ENCODE measurements at places on chromosomes 16 and 17.

DNA sequence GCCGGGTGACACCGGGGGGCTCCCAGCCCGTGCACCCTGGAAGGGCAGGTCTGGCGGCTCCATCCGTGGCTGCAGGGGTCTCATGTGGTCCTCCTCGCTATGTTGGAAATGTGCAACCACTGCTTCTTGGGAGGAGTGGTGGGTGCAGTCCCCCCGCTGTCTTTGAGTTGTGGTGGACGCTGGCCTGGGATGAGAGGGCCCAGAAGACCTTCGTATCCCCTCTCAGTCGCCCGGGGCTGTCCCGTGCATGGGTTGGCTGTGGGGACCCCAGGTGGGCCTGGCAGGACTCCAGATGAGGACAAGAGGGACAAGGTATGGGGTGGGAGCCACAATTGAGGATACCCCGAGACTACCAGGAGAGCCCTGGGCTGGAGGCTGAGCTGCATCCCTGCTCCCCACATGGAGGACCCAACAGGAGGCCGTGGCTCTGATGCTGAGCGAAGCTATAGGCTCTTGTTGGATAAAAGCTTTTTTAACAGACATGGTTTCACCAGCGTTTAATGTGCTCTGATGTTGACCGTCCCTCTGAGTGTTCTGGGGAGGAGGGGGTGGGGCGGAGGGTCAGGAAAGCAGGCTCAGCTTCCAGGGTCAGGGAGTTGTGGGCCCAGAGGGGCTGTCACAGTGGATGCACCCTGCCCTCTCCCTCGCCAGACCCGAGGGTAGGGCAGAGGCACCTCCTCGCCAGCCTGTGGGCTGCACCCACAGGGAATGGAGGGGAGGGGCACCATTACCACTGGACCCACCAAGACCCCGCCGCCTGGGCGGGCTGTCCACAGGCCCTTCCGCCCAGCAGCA is 5.4 kb downstream of the SPATA2L start:
- H3K4me3 ChIP-seq: peak overlapping the region; percentile 71
- peaks cover 5% of the 10 kb centered on the region for H3K27me3 ChIP-seq
- peak overlapping the region; percentile 72 for H3K27ac ChIP-seq

GRCh38 chr16:59783191-59783590 is 1049.1 kb upstream of the GOT2 start:
- H3K4me3 ChIP-seq: no peak overlapping the region
- no peaks in the 10 kb centered on the region for H3K27me3 ChIP-seq

- no peak overlapping the region for H3K4me3 ChIP-seq
- DNase-seq: no peak
- H3K4me1 ChIP-seq: no peaks in the 10 kb centered on the region
- H3K36me3 ChIP-seq: no peaks in the 10 kb centered on the region
- peaks cover 9% of the 10 kb centered on the region for H3K27me3 ChIP-seq
Observed at GRCh38 chr17:78563189-78564145, 13.7 kb downstream of the DNAH17 start.

DNA sequence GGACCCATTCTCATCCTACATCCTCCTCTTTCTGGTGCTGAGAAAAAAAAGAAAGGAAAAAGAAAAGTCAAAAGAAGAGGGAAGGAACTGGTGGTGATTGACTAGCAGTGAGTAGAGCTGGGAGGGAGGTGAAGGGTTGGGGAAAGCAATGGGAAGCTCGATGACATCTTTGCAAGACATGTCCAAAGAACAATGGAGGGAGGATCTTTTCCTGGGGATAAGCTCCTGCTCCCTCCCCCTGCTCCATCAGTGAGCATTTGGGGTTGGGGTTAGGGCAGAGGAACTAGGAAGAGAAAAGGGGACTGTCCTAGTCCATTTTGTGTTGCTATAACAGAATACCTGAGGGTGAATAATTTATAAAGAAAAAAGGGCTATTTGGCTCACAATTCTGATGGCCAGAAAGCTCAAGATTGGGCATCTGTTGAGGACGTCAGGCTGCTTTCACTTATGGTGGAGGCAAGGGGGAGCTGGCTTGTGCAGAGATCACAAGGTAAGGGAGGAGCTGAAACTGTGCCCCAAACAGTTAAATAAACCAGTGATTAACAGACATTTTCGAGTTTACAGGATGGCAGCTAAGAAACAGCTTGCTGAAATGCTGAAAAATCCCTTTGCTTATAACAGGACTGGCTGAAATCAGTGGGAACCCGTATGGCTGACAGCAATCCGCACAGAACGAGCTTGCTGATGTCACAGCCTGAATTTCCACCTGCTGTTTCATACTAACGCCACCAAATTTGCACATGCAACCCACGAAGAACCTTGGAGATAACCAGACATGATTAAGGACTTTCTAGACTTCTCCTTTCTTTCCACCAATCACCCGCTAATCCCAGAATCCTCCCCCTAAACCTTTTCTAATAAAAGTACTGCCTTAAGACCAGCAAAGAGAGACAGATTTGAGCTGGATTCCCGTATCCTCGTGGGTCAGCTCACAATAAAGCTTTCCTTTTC is 1.6 kb upstream of the ODF4 start:
- H3K27me3 ChIP-seq: peaks cover 6% of the 10 kb centered on the region
- peaks cover 8% of the 10 kb centered on the region for H3K4me1 ChIP-seq
- H3K27ac ChIP-seq: no peak overlapping the region
- H3K4me3 ChIP-seq: no peak overlapping the region
- DNase-seq: no peak

- peak overlapping the region; percentile 64 for H3K4me3 ChIP-seq
- peak; percentile 43 for DNase-seq
- H3K27ac ChIP-seq: no peak overlapping the region
- peaks cover 32% of the 10 kb centered on the region for H3K4me1 ChIP-seq
Observed at GRCh38 chr17:81396722-81397313, 1.6 kb downstream of the BAHCC1 start.

GRCh38 chr16:30694926-30695693 is 3.9 kb upstream of the SRCAP start:
- no peak overlapping the region for H3K4me3 ChIP-seq
- H3K27ac ChIP-seq: peak overlapping the region; percentile 30
- H3K36me3 ChIP-seq: no peaks in the 10 kb centered on the region
- H3K4me1 ChIP-seq: peaks cover 31% of the 10 kb centered on the region
- H3K27me3 ChIP-seq: peaks cover 18% of the 10 kb centered on the region

- peaks cover 6% of the 10 kb centered on the region for H3K4me1 ChIP-seq
- H3K27ac ChIP-seq: no peak overlapping the region
- H3K4me3 ChIP-seq: no peak overlapping the region
- H3K27me3 ChIP-seq: no peaks in the 10 kb centered on the region
- DNase-seq: no peak
Observed at GRCh38 chr16:12283596-12283995, 307.1 kb downstream of the SNX29 start.

GRCh38 chr16:27684047-27684446 is 134.1 kb downstream of the KATNIP start:
- H3K4me1 ChIP-seq: no peaks in the 10 kb centered on the region
- H3K27ac ChIP-seq: no peak overlapping the region
- peaks cover 35% of the 10 kb centered on the region for H3K36me3 ChIP-seq
- H3K27me3 ChIP-seq: no peaks in the 10 kb centered on the region
- DNase-seq: no peak

DNA sequence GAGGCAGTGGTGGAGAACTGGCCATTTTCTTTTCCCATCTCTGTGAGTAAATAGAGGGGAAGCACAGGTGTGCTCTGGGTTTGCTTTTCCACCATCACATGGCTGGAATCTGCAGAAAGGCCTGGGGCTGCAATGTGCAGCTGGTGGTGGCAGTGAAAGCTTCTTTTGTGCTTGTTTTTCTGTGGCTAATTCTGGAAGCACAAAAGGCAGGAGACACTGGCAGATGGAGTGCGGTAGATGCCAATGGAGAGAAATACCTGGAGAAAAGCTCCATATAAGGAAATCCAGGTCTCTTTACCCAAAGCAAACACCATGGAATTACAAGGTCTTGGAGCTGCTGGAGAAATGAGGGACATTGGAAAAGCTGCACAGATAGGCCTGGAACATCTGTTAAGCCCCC is 146.9 kb downstream of the HAPSTR1 start:
- no peak overlapping the region for H3K27ac ChIP-seq
- no peaks in the 10 kb centered on the region for H3K36me3 ChIP-seq
- no peak overlapping the region for H3K4me3 ChIP-seq
- peaks cover 2% of the 10 kb centered on the region for H3K27me3 ChIP-seq

DNA sequence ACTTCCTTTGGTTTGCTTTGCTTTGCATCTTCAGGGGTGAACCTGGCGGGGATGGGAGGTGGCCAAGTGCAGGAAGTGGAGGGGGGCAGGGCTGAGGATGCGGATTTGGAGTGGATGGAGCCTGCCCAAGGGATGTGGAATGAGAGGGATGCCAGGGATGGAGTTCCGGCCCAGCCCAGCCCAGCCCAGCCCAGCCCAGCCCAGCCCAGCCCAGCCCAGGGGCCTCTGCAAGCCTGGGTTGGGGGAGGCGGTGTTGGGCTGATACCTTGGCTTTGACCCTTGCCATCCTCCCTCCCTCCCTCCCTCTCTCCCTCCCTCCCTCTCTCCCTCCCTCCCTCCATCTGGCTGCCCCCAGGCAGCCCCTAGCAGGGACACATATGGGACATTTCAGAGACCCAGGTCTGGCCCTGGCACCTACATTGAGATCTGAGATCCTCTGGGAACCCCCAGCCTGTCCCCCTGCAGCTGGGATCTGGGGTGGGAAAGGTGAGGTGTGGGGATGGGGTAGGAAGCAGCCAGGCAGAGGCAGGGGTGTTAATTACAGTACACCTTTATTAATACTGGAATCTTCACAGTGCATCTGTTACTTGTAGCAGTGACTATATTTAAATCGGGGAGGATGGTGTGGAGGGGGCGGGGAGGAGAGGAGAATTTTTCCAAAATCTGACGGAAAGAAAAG is 14.5 kb downstream of the IL34 start:
- peaks cover 1% of the 10 kb centered on the region for H3K27me3 ChIP-seq
- H3K27ac ChIP-seq: no peak overlapping the region
- no peaks in the 10 kb centered on the region for H3K36me3 ChIP-seq
- no peak for DNase-seq
- no peaks in the 10 kb centered on the region for H3K4me1 ChIP-seq

- no peaks in the 10 kb centered on the region for H3K36me3 ChIP-seq
- no peaks in the 10 kb centered on the region for H3K27me3 ChIP-seq
- H3K27ac ChIP-seq: no peak overlapping the region
Observed at GRCh38 chr17:51035431-51035830, 85.2 kb downstream of the SPAG9 start.

- H3K27ac ChIP-seq: no peak overlapping the region
- no peaks in the 10 kb centered on the region for H3K36me3 ChIP-seq
- H3K4me1 ChIP-seq: no peaks in the 10 kb centered on the region
Observed at GRCh38 chr17:59425085-59425931, 93.9 kb downstream of the YPEL2 start.

- H3K36me3 ChIP-seq: no peaks in the 10 kb centered on the region
- no peak overlapping the region for H3K4me3 ChIP-seq
- no peaks in the 10 kb centered on the region for H3K4me1 ChIP-seq
- no peak for DNase-seq
- no peaks in the 10 kb centered on the region for H3K27me3 ChIP-seq
Observed at GRCh38 chr16:52731219-52731875, 184.4 kb upstream of the TOX3 start.

DNA sequence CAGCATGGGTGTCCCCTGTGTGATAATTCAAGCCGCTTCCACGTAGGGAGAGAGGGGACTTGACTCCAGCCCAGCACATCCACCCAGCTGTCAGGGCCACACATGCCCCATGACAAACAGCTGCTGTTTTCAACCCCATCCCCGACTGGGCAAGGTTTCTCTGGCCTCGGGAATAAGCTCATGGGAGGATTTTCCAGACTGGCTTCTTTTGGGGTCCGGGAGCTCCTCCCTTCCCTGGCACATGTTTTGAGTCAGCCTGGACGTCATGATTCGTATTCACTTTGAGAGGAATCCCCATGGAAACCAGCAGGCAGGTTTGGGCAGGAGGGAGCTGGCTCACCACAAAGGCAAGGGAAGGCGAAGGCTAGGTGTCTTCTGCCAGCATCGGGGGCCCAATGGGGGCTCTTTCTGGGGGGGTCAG is 156.4 kb downstream of the CMIP start:
- no peak overlapping the region for H3K4me3 ChIP-seq
- no peak for DNase-seq
- no peak overlapping the region for H3K27ac ChIP-seq
- peaks cover 2% of the 10 kb centered on the region for H3K27me3 ChIP-seq
- H3K4me1 ChIP-seq: peaks cover 68% of the 10 kb centered on the region

- no peaks in the 10 kb centered on the region for H3K4me1 ChIP-seq
- H3K4me3 ChIP-seq: no peak overlapping the region
- no peaks in the 10 kb centered on the region for H3K36me3 ChIP-seq
- DNase-seq: no peak
- no peak overlapping the region for H3K27ac ChIP-seq
Observed at GRCh38 chr17:77225265-77225664, 84.5 kb downstream of the SEC14L1 start.

- H3K27ac ChIP-seq: no peak overlapping the region
- H3K27me3 ChIP-seq: peaks cover 3% of the 10 kb centered on the region
- H3K4me3 ChIP-seq: no peak overlapping the region
Observed at GRCh38 chr16:68468842-68469241, 20.5 kb upstream of the SMPD3 start.

GRCh38 chr17:41684035-41684434 is 4.7 kb upstream of the EIF1 start:
- DNase-seq: no peak
- H3K4me1 ChIP-seq: peaks cover 19% of the 10 kb centered on the region
- H3K4me3 ChIP-seq: no peak overlapping the region
- H3K27ac ChIP-seq: no peak overlapping the region
- peaks cover 6% of the 10 kb centered on the region for H3K27me3 ChIP-seq
- no peaks in the 10 kb centered on the region for H3K36me3 ChIP-seq

GRCh38 chr16:48420437-48420836 is 35.2 kb upstream of the SIAH1 start:
- H3K27me3 ChIP-seq: no peaks in the 10 kb centered on the region
- no peaks in the 10 kb centered on the region for H3K4me1 ChIP-seq
- no peak for DNase-seq
- no peak overlapping the region for H3K27ac ChIP-seq

All from immature natural killer cell (primary cell).